ENCODE measurements at places on chromosomes 3 and 15.

DNA sequence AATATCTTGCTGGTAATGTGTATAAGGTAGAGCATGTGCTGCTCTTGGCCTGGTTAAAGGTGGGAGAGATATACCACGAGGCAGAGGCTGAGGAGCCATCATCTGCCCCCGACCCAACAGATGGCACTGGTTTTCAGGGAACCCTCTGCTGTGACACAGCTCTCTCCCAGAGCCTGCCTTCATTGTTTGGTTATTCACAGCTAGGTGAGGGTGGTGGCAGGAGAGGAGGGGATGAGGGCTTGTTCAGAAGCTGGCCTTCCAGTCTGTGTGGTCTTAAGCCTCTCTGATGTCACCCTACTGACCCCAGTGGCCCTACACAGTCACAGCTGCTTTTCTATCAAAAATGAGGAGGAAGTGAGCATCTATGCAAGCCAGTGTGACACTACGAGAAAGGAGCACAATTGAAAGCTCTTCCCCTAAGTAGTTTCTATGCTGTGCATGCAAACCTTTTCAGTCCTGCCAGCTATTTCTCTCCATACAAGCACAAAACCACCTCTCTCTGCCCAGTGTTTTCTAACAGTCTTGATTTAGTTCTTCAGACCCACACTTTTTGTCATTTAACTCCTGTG, 258.4 kb upstream of the AGTR1 start:
- no peak for DNase-seq

DNA sequence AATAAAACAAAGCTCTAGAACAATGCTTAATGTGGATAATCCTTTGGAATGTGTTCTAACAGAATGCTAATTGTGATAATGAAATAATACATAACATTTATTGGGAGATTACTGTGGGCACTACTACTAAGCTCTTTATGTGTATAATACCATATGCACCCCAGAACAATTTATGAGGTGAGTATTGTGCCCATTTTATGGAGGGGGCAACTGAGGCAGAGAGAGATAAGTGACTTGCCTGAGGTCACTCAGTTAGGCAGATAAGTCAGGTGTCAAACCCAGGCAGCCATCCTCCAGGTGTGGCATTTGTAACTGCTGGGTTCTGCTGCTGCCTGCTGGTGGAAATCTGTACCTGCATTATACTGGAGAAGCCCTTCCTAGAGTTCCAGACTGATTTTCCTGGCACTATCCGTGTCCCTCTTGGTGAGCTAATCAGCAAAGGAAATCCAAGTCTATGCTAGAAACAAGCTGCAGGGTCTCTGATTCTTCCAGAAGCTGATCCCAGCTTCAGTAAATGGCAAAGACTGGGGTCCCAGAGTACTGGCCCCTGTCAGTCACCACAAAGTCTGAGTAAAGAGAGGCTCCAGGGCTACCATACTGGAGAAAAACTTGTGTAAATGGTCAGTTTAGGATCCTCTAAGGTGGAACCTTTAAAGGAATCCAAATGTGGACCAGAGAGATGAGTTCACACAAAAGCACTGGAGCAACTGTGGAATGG, 22.6 kb upstream of the RBP1 start:
- peak; percentile 32 for DNase-seq

GRCh38 chr15:90047956-90048575, 46.9 kb downstream of the ZNF710 start:
- no peak for DNase-seq

GRCh38 chr3:193114431-193115340, 126.3 kb upstream of the PLAAT1 start:
- DNase-seq, result no peak

DNA sequence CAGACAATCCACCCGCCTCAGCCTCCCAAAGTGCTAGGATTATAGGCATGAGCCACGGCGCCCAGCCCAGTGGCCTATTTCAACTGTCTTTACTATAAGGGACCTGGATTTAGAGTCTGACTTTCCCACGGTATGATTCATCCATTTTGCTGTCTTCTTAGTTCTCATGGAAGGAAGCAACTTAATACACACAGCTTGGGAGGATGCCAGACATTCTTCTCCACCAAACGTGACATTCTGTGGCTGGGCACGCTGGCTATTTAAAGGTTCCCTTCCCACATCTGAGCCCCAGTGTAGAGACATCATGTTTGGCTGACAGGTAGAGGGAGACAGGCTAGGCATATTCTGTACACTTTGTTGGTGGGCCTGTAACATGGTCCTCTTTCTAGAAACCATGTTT, 26.2 kb downstream of the FAM43A start:
- DNase-seq, result no peak

- no peak for DNase-seq
Measured at GRCh38 chr3:182384221-182384620, 409.1 kb upstream of the ATP11B start.

DNA sequence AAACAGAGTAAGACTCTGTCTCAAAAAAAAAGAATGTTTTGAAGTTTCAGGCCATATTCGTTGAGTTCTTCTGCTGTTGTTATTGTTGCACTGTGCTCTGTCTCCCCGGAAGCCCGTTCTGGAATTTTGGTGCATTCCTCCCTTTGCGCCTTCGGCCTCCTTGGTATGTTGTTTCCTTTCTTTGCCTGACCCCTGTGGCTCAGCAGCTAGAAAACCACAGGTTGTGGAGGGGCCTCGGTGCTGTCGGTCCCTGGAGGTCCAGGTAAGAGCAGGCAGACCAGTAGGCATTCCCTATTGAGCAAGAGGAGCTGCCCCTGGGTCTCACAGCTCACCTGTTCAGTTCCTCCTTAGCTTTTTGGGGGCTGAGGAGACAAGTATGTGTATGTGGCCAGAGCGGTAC, 51.0 kb upstream of the DLG1 start:
- DNase-seq, result no peak

DNA sequence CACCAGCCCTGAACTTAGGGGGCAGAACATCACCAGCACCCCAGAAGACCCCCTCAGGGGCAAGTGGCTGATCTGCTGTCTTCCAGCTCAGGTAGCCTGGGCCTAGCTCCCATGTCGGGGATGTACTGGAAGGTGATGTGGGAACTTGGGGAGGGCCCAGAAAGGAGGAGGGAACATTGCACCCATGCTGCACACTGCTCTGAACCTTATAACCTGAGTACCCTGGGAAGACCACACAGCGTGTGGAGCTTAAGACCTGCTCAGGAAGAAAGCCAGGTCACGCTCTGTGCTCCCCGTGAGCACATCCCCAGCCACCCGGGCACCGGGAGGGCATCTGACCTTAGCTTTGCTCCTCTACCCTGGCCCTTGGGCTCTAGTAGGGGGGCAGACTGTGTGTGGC, 159.4 kb downstream of the ATP10A start:
- DNase-seq, result no peak

GRCh38 chr3:185521349-185522138, 22.7 kb upstream of the TMEM41A start:
- DNase-seq, result no peak

All from NCI-H748 treated with DMSO at 0.1 percent for 48 hours (cell line).